Naive thymus-derived CD4-positive, alpha-beta T cell (primary cell): ENCODE measurements at places on chromosomes 6 and 20. TPM values are rescaled to one million over a fixed set of nuclear protein-coding genes. Genes with fewer than 3 reads are reported as not detected.

TUBB2B gene
- not detected for total RNA-seq

C4A gene
- 7.2 TPM for total RNA-seq

DNA sequence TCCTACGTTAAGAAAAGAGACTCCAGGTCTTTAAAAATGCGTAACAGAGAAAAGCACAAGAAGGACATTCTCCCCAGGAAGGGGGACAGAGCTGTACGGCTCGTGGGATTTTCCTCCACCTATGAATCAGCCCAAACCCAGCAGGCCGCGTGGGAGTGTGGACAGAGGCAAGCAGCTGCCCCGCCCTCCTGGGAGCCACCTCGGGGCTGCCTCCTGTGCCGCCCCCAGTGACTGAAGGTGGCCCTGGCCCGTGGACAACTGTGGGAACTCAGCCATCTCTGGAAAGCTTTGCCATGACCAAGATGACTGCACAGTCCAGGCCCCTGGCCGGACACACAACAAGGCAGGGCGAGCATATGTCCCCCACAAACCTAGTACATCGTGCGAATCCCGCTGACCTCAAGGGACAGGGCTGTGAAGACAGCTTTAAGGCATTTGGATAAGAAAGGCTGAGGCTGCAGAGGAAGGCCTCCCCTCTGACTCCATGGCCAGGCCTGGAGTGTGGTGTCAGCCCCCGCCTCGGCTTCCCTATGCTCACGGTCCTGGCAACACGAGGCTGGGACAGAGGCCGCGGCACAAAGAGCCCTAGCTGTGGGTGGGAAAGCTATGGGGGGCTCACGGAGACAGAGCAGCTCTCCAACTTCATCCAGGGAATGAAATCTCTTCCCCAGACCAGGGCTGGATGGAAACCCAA, 26.9 kb downstream of the PXDC1 start:
- DNase-seq: no peak

BANF2 gene
- not detected in 2 replicates for total RNA-seq

DNA sequence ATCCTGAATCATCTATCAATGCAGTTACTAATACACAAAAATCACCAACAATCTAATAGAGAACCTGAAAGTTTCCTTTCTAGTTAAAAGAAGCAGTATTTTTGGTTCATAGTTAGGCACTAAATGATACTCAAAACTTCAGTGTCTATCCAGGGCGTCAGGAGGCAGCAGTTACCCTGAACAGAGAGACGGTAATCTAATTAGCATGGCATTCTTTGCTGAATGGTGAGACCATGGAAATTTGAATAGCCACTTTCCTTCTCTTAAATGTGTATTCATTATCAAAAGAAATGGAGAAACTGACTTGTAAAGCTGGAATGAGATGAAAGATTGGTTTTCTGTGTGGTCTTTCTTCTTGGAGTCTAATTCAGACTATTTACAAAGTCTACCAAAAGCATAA, 146.6 kb upstream of the BMP5 start:
- DNase-seq: no peak

GRCh38 chr20:35363190-35363589, 48.6 kb downstream of the UQCC1 start:
- no peak for DNase-seq

DNA sequence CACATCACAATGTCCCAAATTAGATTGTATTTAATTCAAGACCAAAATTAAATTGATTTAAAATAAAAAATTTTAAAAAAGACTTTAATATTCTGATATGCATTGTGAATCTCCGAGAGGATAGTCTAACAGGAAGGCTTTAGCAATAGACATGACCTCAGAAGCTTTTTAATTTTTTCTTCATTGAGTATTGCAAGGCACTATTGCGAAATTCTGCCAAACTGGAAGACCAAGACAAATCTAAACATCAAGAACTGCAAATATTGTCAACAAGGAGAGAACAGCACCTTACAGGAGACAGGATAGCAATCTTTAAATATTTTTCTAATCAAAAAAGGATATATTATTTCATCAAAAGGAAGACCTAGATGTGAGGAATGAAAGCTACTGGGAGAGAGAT, 56.9 kb downstream of the BMP5 start:
- DNase-seq: no peak

GRCh38 chr6:157217198-157217893, 106.0 kb downstream of the TMEM242 start:
- DNase-seq: no peak

ABRACL gene
- 42.3 TPM for total RNA-seq

DSP gene
- total RNA-seq: not detected

DNA sequence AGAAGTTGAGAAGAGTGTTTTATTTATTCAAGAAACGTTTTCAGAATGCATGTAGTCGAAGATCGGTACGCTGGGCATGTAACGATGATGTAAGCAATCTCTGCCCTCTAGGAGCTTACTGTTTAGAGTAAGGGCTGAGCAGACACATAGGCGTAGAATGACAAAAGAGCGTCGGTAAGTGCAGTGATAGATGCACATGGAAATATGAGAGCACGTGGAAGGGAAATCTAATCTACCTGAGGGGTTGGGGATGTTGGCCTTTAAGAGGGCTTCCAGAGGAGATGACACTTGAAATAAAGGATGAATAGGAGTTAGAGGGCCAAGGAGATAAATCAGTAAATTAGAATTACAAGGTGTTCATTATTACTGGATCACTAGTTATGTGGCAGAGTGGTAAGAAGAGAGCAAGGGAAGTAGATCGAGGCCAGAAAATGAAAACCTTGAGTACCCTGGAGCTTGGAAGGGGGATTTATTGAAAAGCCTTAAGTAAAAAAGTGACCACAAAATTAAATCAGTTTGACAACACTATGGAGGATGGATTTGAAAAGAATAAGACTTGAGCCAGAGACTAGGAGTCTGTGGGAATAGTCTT, 782 bp downstream of the TRMT11 start:
- DNase-seq: no peak

DNA sequence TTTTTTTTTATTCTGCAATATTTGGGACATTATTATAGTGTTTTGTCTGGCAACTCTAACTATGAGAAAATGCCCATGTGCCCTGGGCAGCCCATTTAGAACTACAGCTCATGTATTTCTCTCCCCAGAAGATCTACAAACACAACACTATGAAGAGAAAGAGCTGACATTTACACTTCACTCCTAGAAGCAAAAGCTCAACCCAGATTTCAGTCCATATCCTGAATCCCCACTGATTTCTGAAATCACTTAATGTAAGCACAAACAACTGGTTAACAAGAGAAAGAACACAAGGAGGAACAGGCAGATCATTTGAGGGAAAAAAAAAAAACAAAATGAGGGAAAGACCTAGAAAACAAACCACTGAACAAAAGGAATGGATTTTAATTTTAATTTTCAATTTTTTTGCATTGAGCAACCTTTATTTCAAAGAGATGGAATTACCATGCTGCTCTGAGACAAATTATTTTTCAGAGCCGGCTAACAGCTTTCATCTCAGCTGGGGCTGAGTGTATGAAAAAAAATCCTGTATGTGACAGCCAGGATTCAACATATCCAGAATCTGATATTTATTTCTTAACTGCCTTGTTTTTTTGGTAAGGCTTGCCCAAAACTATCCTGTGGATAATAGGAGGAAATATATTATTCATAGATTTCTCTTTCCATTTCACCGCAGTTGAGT, 32.5 kb downstream of the KIAA0319 start:
- no peak for DNase-seq

LRP11 gene
- 1.7 TPM for total RNA-seq

DNA sequence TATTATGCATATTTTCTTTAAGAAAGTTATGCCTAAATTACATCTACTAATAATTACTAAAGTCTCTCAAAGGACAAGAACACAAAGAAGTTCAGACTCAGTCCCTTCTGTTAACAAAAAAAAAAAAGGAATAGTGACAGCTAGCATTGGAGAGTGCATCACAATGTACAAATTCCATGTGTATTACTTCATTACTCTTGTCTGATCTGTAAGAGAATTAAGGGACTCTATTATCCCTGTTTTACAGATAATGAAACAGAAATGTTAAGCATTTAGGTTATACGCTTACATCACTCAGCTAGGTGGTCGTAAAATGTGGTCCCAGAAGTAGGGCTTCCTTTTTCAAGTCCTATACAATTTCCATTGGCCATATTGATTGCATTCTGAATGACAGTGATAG, 17.2 kb upstream of the VNN1 start:
- no peak for DNase-seq

KCNK15 gene
- total RNA-seq: 0.19 TPM in 1 of 2 replicates, not detected in the other

GRCh38 chr6:129860908-129861665, at the start of gene TMEM244:
Gene TMEM244 (minus strand): TSS chr6:129861315. CDS start chr6:129861188, 127 bp downstream.
- peak; percentile 1 for DNase-seq

TSHZ2 gene
- 42.5 TPM for total RNA-seq

DNA sequence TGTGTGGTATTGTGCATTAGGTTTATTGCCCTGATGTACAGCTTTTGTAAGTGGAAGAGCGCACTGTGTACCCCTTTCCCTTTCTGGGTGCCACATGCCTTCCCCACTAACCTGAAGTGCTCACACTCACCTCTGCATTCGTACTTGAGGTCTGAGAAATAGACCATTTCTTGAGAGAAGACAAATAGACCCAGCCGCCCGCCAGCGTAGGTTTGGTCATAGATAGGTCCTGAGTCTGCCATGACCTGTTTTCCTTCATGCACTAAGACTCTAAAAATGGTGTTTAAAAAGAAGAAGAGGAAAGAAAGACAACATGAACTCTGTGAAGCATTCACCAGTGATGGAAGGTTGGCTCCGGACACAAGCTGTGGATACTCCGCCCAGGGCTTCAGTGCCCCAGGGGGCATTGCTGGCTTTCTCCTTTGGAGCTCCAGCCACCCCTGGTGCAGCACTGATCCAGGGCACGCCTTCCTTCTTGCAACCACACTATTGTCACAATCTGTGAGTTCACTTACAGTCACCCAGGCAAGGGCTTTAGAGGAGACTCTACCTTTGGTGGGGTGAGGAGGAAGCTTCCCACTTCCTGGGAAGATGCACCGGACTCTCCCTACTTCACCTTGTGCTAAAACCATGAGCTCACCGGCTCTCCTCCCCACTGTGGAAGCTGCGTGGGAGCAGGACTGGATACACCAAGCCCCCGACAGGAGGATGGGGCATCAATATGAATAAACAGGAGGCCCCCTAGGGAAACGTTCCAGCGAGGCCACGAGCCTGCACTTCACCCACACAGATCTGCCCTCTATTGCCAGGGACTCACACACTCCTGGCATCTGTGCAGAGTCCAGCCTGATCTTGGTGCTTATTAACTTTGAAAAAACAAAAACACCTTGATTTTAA, 33.3 kb downstream of the THBS2 start:
- DNase-seq: no peak

DNA sequence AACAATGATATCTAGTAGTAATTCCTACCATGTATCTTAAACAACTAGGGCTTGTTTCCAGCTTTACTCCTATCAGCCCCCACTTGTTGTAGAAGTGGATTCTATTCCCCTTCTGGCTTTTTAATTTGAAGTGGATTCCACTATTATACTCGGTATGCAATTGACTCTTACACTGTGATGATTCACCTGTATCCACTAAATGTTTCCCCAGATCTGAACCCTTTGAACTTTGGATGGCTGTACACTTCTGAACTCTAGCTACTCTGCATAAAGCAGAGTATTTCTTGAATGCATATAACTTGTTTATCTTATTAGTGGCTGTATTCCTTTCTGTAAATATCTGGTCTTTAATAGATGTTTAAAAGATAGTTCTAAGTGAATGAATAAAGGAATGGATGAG, 538.4 kb upstream of the NRSN1 start:
- DNase-seq: no peak

DNA sequence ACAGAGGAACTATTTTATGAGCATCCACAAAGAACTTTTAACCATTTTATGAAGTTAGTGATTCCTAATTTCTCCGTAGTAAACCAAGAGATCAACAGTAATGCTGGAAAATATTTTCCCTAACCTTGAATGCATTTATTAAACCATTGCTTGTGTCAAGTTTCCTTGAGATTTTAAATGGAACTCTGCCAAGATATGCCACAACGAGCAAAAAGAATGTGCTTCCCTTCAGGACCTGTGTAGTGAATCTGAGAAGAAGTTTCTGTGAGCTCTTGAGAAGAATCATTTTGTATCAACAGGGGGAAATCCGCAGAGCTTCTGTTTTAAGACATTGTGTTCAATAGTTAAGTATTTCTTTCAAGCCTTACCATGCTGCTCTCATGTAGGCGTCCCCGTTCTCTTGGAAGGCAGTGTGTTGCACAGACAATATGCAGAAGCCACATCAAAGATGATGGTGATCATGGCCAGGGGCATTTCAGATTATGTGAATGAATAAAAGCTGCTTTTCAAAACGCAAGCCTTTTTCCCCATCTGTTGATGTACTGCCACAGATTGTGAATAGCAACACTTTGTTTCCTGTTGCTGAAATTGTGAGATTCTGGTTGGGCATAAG, 439.8 kb downstream of the BMP2 start:
- DNase-seq: no peak

LTB gene
- 1,909 and 1,999 TPM in 2 replicates for total RNA-seq

LHFPL5 gene
- not detected for total RNA-seq

DNA sequence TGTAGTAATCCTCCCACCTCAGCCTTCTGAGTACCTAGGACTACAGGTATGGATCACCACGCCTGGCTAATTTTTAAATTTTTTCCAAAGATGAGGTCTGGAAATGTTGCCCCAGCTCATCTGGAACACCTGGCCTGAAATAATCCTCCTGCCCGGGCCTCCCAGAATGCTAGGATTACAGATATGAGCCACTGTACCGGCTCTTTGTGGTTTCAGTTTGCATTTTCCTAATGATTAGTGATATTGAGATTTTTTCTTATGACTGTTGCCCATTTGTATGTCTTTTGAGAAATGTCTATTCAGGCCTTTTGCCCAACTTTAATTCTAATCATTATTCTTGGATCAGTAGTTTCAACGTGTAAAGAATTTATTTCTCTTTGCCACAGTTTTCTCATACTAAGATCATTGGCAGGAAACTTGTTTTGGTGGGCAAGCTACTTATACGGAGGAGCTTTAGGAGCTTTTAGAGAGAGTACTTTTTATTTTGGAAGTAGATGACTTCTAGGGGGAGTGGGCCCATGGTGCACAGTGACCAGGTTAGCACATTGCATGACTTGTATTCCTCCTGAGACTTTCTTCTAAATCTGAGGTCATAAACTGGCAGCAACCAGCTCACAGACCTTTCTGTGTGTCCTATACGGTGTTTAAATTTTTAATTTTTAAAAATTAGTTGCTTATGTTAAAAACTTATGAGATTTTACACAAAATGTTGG, 62.3 kb downstream of the STK4 start:
- DNase-seq: no peak

PGC gene
- total RNA-seq: not detected

DNA sequence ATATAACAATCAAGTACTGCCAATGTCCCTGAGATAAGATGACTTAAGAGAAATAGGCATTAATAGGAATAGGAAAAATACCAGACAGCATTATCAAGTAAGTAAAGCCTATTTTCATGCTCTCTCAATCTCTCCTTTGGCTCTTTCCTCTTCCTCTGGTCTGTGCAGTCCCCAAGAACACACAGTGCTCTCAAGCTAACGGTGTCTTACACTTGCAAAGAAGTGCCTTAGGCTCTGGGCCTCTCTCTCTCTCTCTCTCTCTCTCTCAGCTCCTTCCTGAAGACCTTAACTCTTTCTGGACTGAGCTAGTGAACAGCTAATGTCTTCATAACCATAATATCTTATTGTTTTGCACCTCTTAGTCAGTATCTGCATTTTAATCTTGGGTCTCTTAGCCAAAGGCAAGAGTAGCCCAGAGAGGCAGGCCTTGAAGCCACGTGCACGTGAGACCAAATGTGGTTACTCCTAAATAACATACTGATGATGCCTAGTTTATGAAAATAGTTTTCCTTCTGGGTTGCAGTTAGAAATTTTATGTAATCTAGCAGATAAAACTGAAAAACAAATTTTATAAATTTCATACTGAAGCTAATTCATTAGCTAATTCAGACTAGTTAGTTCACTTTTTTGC, 70.8 kb downstream of the TPD52L1 start:
- DNase-seq: no peak

- DNase-seq: no peak
These were observed 118.0 kb downstream of the RFPL4B start for GRCh38 chr6:112464901-112465665.
